ENCODE measurements at places on chromosomes 16 and 17.

DNA sequence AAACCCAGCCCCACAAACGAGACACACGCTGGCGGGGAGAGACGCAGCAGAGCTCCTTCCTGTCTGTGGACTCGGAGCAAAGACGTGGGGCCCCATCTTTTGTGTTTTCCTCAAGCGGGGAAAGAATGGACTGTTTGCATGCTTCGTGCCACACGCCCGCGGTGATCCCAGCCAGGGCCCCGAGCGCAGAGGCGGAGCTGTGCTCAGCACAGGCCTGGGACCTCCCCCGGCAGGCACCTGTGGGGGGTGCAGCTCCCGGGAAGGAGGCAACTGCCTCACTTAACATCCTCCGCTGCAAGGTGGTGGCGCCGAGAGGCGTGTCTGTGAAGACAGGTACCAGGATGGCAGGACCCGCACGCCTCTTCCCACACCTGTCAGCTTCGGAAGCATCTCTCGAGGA lies 19.1 kb downstream of the TRARG1 start:
- DNase-seq: peak; percentile 28

GRCh38 chr16:28544998-28545397 lies 6.2 kb upstream of the NUPR1 start:
- DNase-seq: no peak

- DNase-seq: no peak
These were observed 368.8 kb downstream of the SEC14L1 start for GRCh38 chr17:77509599-77509998.

- no peak for DNase-seq
These were observed 985 bp upstream of the C17orf107 start for GRCh38 chr17:4898351-4898750.

GRCh38 chr17:72654706-72655105 lies 437.8 kb downstream of the SLC39A11 start:
- DNase-seq: no peak

- no peak for DNase-seq
These were observed at the start of gene CCDC102A for GRCh38 chr16:57536306-57537193. TSS of gene CCDC102A (minus strand) at chr16:57536571. CDS start at chr16:57529177, 7,394 bp downstream.

DNA sequence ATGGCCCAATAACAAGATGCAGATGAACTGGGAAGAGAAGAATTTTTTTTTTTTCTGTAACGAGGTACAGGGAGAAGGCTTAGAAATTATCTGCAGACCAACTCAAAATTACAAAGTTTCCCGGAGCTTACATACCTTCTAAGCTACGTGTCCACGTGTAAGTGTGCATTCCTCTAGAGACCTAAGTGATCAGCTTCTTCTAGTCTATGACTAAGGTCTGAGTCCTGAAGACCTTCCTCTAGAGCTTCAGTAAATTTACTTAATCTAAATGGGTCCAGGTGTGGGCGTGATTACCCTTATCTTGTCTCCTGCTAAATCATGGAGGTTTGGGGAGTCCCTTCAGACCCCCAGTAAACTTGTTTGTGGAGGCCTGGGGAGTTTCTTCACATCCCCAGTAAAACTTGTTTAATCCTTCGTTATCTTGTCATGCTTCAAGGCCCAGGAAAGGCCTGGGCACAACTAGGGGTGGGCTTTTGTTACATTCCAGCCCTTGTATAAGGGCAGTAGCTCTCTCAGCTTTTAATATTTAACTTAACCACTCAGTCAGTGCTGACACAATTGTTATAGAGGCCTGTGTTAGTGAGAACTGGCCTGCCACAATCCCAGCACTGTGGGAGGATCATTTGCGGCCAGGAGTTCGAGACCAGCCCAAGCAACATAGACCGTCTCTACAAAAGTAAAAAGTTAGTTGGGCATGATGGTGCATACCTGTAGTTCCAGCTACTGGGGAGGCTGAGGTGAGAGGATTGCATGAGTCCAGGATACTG lies 342.3 kb downstream of the SNX29 start:
- DNase-seq: no peak

GRCh38 chr16:81710044-81710443 lies 69.0 kb upstream of the PLCG2 start:
- no peak for DNase-seq

DNA sequence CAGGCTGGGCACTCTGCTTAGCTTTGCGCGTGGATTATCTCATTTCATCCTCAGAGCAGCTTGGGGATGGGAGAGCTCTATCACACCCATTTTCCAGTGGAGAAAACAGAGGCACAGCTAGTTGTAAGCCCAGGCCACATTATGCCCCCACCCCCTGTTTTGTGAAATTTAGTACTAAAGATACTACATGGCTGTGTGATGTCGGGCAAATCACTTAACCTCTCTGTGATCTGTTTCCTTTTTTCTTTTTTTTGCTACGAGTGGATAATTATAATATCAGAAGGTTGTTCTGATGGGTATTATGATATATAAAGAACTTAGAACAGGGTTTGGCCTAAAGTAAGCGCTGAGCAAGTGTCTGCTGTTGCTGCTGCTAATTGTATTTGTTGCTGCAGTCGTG lies 41.6 kb downstream of the ABAT start:
- no peak for DNase-seq

- no peak for DNase-seq
These were observed 64.5 kb downstream of the WSCD1 start for GRCh38 chr17:6134721-6135120.

GRCh38 chr17:35775039-35775438 lies 14.4 kb downstream of the C17orf50 start:
- DNase-seq: no peak

GRCh38 chr17:28986714-28987655 lies 18.8 kb downstream of the SEZ6 start:
- no peak for DNase-seq

- DNase-seq: no peak
These were observed 104.7 kb downstream of the SOCS1 start for GRCh38 chr16:11151156-11151884.

DNA sequence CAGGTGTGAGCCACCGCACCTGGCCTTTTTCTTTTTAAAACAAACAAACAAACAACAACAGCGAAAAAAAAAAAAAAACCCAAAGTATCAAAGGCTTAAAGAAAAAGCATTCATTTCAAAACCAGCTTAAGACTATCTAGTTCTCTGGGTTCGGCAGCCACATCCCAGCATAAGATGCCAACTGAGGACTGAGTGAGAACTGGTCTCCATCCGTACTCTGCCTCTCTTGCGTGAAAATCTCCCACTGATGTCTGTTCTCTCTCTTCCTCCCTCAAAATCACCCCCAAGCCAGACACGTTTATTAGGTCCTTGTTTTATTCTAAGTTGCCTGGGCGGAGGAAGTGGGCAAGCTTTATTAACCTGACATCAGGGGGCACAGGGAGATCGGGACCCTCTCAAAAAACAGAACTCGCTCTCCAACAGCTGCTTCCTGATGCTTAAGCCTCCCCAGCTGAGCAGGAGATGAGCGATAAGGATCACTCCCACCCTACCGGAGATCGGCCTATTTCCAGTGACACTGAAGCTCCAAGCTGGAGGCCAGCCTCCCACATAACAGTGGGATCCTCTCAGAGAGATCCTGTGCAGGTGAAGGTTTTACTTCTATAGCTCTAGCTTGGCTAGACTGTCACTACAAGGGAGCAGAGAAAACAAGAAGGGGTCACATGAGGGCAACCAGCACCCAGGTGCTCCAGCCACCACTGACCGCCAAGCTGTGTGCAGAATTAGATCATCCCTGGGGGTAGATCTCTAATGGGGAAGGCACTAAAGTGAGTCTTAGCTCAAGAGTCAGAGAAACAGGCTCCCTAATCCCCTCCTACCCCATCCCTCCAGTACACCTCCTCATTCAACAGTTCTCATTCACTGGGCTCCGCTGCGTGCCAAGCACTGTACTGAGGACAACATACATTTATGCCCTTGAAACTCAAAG lies 13.6 kb downstream of the CDC42EP4 start:
- no peak for DNase-seq

DNA sequence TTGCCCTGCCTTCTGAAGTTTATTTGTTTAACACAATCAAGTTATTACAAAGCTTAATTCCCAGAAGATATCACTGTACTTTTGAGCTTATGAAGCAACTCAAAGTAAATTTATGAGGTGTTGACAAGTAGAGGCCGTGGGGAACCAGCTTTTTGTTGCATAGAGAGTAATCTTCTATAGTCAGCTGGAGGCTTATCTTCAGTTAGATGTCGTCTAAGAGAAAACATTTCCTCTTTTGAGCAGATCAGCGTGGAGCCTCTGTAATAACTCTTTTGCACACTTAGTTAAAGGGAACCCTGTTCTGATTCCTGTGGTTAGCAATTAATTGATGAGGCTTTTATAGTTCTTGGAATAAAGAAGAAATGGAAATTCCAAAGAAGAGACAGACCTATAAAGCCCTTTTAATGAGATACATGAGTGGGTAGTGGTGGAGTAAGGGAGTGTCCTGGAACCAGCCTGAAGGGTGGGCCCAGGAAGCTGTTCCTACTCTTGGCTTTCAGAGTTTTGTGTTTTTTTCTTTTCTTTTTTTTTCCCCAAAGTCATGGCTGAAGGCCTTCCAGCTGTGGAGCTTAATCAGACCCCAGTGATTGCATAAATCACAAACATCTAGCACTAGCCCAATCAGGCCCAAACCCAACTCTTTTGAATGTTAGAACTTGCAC lies 28.9 kb upstream of the MAP3K14 start:
- DNase-seq: no peak

DNA sequence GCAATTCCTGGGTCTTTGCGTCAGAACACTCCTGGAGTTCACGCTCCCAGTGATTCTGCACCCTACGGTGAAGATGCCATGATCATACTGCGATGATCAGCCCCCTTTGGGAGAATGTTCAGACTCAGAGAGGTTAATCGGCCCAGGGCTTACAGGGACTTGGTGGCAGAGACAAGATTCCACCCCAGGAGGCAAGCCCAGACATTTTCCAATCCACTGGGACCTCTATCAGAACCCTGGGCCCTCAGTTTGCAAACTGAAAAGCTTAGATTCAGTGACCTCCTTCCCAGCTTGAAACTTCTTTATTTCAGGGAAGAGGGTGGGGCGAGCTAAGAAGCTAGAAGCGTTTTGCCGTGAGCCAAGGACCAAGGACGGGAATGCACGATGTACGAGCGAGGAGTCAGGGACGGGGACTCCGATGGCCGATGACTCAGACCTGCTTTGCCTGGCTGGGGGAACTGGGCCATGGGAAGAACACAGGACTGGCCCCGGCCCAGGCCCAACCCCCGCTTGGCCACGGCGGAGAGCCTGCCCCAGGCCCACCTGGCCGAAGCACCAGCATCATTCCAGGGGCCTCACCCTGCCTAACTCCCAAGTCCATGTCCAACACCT lies 34.7 kb downstream of the SOCS3 start:
- DNase-seq: no peak

GRCh38 chr17:41730479-41730878 lies 4.0 kb downstream of the HAP1 start:
- DNase-seq: no peak

- DNase-seq: no peak
These were observed 58.3 kb downstream of the SREBF1 start for GRCh38 chr17:17778308-17779014.

GRCh38 chr17:45307290-45308015 lies 9.4 kb downstream of the MAP3K14 start:
- DNase-seq: no peak

- no peak for DNase-seq
These were observed 17.1 kb downstream of the TMIGD1 start for GRCh38 chr17:30316736-30317135.

GRCh38 chr16:12082226-12082887 lies 105.8 kb downstream of the SNX29 start:
- DNase-seq: no peak

DNA sequence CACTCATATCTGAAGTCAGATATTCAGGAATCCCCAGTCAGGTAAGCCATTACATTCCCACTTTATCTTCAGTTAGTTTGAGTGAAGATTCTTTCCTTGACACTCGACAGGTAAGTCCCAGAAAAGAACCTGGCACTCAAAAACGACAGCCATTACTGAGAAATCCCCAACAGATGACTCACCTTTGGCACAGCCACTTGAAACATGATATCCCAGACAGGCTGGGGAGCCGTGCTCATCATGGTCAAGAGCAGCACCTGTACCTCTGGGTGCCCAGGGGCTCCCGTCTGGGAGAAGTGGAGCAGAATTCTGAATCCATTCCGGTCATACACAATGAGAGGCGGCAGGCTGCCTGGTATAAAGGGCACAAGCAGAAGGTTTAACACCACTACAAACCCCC lies 16.8 kb upstream of the COG7 start:
- no peak for DNase-seq

- no peak for DNase-seq
These were observed 218.4 kb downstream of the ZNF423 start for GRCh38 chr16:49637511-49637910.

DNA sequence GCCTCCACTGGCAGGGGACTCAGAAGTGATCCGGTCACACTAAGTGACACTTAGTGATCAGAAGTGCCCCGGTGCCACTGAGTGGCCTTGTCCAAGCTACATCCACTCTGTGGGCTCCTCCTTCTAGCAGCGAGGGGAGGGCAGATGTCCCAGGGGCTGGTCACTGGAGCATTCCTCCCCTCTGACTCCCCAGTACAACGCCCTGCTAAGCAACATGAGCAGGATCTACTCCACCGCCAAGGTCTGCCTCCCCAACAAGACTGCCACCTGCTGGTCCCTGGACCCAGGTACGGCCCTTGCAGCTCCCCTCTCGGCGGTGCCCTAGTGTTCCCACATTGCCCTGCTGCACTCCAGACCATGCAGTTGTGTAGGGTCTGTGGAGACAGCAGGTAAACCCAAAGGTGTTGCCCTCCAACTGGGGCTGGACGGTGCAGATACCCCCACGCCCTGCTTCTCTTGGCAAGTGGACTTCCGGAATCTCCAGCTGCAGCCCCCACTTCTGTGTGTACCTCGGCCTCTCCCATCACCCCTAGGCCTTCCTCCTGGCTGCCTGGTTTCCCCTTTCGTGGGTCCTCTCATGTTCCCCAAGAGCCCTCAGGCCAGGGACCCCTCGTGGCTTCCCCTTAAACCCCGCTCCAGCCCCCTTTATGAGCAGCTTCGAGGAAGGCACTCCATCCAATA lies 2.1 kb downstream of the ACE start:
- peak; percentile 88 for DNase-seq

GRCh38 chr17:78985395-78985794 lies 5.7 kb upstream of the LGALS3BP start:
- no peak for DNase-seq

GRCh38 chr17:67322042-67322787 lies 44.2 kb downstream of the PSMD12 start:
- DNase-seq: no peak
